Esophagus squamous epithelium (tissue), 5 donors: ENCODE measurements at places on chromosomes 6 and 20. TPM values are rescaled to one million over a fixed set of nuclear protein-coding genes. Genes with fewer than 3 reads are reported as not detected.

GRCh38 chr6:142446576-142446975 lies 144.8 kb downstream of the ADGRG6 start:
- H3K4me1 ChIP-seq: no peaks in the 10 kb centered on the region
- H3K36me3 ChIP-seq: peaks cover 28% of the 10 kb centered on the region
- no peak overlapping the region for H3K4me3 ChIP-seq
- H3K27me3 ChIP-seq: no peaks in the 10 kb centered on the region
- no peak for DNase-seq

- H3K4me3 ChIP-seq: no peak overlapping the region
- no peak overlapping the region for H3K27ac ChIP-seq
Measured at GRCh38 chr6:156988276-156989158, 211.3 kb downstream of the ARID1B start.

DNA sequence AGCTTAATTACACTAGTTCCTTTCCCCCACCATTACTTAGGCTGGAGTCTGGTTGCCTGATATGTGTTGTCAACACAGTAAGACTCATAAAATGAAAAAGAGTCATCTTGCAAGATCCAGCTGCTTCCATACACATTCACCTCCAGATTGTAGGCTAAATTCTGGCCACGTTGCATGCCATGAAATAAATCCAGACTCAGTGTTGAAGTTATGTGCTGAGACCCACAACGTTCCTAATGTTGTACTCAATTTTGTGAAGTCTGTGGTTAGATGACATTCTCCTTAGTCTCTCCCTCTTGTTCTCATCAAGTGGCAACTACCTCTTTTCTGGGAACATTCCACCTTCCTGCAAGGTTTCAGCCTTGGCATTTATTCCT lies 212.3 kb downstream of the LMBRD1 start:
- H3K27ac ChIP-seq: no peak overlapping the region
- no peaks in the 10 kb centered on the region for H3K27me3 ChIP-seq
- no peaks in the 10 kb centered on the region for H3K36me3 ChIP-seq
- DNase-seq: no peak
- no peaks in the 10 kb centered on the region for H3K4me1 ChIP-seq
- no peak overlapping the region for H3K4me3 ChIP-seq

GRCh38 chr6:31592396-31592771 lies 422 bp downstream of the NCR3 start:
- no peak overlapping the region for H3K4me3 ChIP-seq
- no peaks in the 10 kb centered on the region for H3K36me3 ChIP-seq
- peaks cover 9% of the 10 kb centered on the region for H3K27me3 ChIP-seq
- no peak for DNase-seq

DNA sequence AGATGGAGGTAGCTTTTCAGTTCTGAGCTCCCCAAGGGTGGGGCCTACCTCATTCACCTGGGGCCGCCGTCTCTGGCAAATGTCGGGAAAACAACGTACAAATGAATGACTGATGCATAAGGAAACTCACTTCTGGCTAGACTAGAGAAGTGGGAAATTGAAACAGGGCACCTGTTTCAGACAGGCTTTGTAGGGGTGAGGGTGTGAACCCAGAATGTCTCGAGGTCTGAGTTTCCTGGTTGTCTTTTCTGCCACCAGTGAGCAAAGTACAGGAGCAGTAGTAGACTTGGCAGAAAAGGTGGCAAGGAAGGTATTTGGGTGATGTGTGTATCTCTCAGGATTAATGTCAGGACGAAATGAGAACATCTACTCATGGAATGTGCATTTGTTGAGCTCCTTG lies 308.5 kb downstream of the CLIC5 start:
- H3K4me1 ChIP-seq: no peaks in the 10 kb centered on the region
- H3K27me3 ChIP-seq: no peaks in the 10 kb centered on the region
- H3K27ac ChIP-seq: no peak overlapping the region
- no peak for DNase-seq
- H3K4me3 ChIP-seq: no peak overlapping the region
- H3K36me3 ChIP-seq: no peaks in the 10 kb centered on the region

GRCh38 chr20:25295386-25296093 lies 47.7 kb downstream of the PYGB start:
- DNase-seq: no peak
- peaks cover 42% of the 10 kb centered on the region for H3K4me1 ChIP-seq
- H3K27me3 ChIP-seq: no peaks in the 10 kb centered on the region
- H3K36me3 ChIP-seq: peaks cover 98% of the 10 kb centered on the region

DNA sequence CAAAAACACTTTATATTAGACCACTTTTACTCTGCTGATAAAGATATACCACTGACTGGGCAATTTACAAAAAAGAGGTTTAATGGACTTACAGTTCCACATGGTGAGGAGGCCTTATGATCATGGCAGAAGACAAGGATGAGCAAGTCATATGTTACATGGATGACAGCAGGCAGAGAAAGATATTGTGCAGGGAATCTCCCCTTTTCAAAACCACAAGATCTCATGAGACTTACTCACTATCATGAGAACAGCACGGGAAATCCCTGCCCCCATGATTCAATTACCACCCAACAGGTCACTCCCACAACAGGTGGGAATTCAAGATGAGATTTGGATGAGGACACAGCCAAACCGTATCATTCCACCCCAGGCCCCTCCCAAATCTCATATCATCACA lies 1383.8 kb upstream of the MAP3K7 start:
- no peak overlapping the region for H3K27ac ChIP-seq
- no peaks in the 10 kb centered on the region for H3K4me1 ChIP-seq
- H3K27me3 ChIP-seq: no peaks in the 10 kb centered on the region
- DNase-seq: no peak

GRCh38 chr6:167705211-167705750 lies 121.4 kb upstream of the AFDN start:
- H3K27ac ChIP-seq: no peak overlapping the region
- no peaks in the 10 kb centered on the region for H3K4me1 ChIP-seq

GRCh38 chr6:132959639-132960326 lies 145.4 kb downstream of the RPS12 start:
- no peaks in the 10 kb centered on the region for H3K27me3 ChIP-seq
- no peak overlapping the region for H3K4me3 ChIP-seq
- no peak for DNase-seq
- no peaks in the 10 kb centered on the region for H3K36me3 ChIP-seq

- no peaks in the 10 kb centered on the region for H3K27me3 ChIP-seq
- no peak overlapping the region for H3K4me3 ChIP-seq
- H3K4me1 ChIP-seq: no peaks in the 10 kb centered on the region
- DNase-seq: no peak
Measured at GRCh38 chr6:52261229-52261628, 16.9 kb upstream of the IL17F start.

DNA sequence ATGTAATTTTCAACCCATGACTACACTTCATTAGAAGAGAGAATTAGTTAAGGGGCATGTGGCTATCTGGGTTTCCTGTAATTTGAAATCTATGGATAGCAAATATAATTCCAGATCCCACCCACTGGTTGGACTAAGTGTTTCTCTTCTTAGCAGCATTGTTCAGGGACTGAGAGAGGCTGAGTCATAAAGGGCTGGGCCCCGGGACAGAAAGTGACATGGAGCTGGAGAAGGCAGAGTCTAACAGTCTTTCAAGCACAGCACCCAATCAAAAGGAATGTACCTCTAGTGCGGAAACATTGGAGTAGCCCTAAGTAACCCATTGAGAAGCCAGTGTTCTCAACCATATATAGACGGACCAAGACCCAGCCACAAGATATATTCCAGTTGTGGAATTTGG lies 363.9 kb downstream of the DHX35 start:
- no peak overlapping the region for H3K27ac ChIP-seq
- H3K27me3 ChIP-seq: no peaks in the 10 kb centered on the region
- no peaks in the 10 kb centered on the region for H3K36me3 ChIP-seq
- DNase-seq: no peak
- H3K4me1 ChIP-seq: no peaks in the 10 kb centered on the region

DNA sequence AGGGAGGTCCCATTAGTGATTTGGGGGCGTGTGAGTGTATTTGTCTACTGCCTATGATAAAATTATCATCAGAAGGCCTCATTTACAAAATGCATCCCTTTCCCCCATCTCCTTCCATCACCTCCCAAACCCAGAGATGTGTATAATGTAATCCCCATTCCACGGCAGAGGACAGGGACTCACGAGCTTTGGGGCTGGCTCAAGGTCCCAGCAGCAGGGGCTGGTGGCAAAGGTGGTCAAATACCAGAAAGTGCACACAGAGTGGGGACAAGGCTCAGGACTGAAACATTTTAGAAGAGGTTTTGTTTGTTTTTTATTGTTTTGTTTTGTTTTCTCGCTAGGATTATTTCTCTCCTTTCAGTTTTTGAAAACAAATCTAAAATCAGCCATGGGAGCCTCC lies 68.5 kb upstream of the TOP1 start:
- no peaks in the 10 kb centered on the region for H3K36me3 ChIP-seq
- H3K27ac ChIP-seq: no peak overlapping the region
- H3K4me1 ChIP-seq: no peaks in the 10 kb centered on the region
- DNase-seq: no peak

GRCh38 chr20:24916412-24916811 lies 32.7 kb upstream of the CST7 start:
- H3K4me1 ChIP-seq: peaks cover 12% of the 10 kb centered on the region
- DNase-seq: no peak
- no peak overlapping the region for H3K27ac ChIP-seq
- no peaks in the 10 kb centered on the region for H3K27me3 ChIP-seq
- no peaks in the 10 kb centered on the region for H3K36me3 ChIP-seq
- H3K4me3 ChIP-seq: no peak overlapping the region

- no peak overlapping the region for H3K27ac ChIP-seq
- DNase-seq: no peak
- no peaks in the 10 kb centered on the region for H3K36me3 ChIP-seq
- H3K4me3 ChIP-seq: no peak overlapping the region
Measured at GRCh38 chr6:135575629-135576028, 78.1 kb upstream of the AHI1 start.

CBLN4 gene
- total RNA-seq: not detected

MAFB gene
- total RNA-seq: 36.2 TPM

CGA gene
- not detected for total RNA-seq

TAGAP gene
- 3.4 TPM for total RNA-seq

SCGN gene
- total RNA-seq: not detected

NNAT gene
- total RNA-seq: 1.9 TPM

TBPL1 gene
- total RNA-seq: 9.3 TPM

SRMS gene
- total RNA-seq: not detected

SAPCD1 gene
- 1.2 TPM for total RNA-seq
